ENCODE measurements at places on chromosomes 3 and 15.

DNA sequence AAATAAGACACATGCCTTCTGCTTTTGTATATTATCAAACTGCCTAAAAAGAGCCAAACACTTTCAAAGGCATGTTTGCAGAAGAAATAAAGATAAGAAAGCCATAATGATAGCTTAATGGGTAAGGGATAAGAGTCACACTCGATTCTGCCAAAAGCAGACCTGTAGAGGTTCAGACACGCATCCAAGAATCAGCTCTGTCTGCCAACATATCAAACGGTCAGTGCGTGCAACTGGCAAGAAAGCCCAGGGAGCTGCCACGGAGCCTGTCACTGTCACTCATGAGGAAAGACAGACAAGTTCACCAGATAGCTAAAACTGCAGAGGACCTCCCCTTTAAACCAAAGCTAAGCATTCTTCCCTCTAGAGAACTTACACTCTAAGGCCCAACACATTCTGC, 23.2 kb downstream of the DCP1A start:
- no peak for DNase-seq

DNA sequence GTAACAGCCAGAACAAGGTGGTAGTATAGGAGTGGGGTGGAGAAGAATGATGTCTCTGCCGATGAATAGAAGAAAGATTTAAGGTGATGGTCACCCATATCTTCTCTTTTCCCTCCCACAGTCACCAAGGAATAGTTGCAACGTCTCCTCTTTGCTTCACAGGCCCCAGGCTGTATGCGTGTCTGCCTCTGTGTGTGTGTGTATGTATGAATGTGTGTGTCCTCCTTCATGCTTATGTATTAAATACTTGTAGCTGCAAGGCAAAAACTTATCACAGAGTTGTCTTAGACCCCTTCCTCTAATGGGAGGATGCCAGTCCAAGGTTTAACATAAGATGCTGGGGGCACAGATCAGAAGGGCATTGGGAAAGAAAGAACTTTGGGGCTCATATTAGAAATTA, 19.1 kb upstream of the BNC1 start:
- DNase-seq, result no peak

GRCh38 chr15:39145854-39146625, 434.8 kb upstream of the THBS1 start:
- DNase-seq, result no peak

DNA sequence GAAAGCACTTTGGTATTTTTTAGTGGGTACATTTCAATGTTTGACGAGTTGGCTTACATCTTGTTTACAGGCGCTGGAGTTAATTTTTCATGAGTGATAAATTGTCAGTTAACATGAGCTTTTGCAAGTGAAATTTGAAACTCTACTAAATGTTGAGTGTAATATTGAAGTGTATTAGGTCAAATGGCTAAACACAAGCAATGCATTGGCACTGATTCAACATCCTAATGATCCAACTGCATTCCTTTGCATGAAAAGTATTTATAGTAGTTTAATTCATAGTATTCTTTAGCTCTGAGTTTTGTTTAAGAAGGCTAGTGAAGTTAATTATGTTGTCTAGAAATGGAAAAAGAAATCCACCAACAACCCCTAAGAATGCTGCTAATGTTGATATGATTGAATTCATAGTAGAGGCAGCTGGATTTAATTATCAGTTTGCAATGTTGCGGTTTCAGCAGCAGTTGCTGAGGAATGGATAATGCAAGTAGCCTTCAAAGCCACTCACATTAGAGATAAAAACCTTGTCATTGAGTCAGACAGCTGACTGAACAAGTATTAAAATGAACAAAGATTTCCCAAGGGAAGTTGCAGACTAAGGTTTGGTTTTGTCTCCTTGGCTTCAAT, 245.6 kb upstream of the GOLIM4 start:
- DNase-seq, result no peak

GRCh38 chr3:186514296-186515002, 29.7 kb downstream of the CRYGS start:
- no peak for DNase-seq

DNA sequence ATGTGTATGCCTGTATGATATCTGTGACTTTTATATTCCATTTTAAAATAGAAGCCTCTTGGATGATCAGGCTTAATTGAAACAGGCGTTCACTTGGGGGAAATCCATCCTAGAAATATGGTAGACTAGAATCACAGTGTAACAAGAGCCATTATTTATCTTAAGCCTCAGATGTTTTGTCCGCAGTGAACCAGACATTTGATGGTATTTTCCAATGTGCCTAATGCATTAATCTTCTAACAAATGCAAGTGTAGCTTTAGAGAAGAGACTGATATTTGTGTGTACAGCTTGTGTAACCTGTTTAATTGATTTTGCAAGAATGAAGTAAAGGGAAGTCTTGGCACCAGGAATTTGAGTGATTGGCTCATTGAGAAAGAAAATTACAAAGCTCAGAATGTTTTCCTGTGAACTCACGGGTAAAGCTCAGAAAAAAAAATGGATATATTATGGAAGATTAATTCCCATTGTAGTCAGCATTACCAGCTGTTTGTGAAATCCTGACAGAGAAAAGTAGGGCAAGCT, 155.7 kb downstream of the SV2B start:
- DNase-seq, result no peak

DNA sequence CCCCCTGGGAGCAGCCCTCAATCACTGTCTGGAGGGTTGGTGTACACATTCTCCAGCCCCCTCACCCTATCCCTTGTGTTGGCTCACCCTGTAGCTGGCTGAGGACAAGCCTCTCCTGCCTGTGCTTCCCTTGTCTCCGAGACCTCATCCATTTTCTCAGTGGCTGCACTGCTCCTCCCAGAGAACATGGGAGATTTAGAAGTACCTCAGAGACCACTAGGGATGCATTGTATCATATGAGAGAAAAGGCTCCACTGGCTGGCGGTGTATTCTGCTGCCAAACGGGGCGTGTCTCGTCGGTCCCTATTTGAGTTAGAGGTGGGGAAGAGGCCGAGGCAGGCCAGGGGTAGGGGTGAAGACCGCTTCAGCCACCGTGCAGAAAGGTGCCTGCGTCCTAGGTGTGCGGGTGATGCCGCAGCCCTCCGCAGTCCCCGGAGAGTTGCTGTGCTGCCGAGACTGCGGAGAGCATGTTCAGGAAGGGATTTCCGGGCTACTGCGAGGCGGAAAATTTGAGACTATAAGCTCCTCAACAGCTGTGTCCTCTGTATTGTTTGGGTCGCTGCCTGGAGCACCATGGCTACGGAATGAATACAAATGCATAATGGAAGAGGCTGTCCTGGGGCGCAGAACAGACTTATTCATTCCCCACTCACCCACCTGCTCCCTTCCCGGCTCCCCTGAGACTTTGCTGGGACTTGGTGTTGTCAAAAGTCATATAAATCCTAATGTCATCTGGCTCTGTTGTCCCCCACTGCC, 43.8 kb downstream of the SPSB4 start:
- DNase-seq, result no peak

GRCh38 chr3:189809583-189809982, 178.4 kb downstream of the TP63 start:
- no peak for DNase-seq

DNA sequence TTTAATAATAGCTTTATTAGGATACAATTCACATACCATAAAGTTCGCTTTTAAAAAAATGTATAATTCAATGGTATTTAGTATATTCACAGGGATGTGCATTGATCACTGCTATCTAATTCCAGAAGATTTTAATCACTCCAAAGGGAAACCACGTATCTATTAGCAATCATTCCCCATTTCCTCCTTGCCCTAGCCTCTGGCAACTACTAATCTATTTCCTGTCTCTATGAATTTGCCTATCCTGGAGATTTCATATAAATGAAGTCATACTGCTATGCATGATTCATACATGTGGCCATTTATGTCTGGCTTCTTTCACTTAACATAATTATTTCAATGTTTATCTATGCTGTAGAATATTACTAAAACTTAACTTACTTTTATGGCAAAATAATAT, 32.0 kb upstream of the CASR start:
- no peak for DNase-seq

DNA sequence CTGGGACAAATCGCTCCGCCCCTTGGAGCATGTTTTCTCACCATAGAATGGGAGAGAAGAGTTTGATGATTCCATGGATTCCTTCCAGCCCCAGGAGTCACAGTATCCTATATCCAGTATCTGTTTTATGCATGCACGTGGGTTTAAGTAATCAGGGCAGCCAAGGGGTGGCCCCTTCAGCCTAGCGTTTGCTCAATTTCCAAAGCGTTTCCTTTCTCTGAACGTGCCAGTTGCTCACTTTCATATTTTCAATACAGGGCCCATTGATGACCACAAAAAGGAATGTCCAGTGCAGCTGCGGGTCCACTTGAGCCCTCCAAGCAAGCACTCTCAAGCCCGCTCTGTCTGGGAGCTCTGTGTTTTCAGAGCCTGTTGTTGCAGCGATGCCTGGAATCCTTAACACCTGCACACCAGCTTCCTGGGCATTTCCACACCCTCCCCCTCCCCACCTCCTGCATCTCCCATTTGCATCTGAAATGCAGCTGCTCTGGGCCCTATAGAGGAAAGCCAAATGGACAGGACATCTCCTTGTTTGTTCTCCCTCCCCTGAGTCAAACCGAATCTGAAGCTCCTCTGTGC, 164.3 kb upstream of the LPP start:
- peak; percentile 82 for DNase-seq

DNA sequence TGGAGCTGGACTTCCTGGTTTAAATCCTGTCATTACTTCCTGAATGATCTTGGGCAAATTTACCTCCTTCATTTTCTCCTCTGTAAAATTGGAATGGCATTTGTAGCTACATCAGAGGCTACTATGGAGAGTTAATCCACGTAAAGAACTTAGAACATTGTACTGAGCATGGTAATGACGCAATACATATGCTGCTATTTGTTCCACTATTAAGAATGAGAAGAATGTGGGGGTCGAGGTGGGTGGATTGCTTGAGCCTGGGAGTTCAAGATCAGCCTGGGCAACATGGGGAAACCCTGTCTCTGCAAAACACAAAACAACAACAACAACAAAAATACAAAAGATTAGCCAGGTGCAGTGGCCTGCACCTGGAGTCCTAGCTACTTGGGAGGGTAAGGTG, 250.6 kb downstream of the RYR3 start:
- DNase-seq, result no peak

DNA sequence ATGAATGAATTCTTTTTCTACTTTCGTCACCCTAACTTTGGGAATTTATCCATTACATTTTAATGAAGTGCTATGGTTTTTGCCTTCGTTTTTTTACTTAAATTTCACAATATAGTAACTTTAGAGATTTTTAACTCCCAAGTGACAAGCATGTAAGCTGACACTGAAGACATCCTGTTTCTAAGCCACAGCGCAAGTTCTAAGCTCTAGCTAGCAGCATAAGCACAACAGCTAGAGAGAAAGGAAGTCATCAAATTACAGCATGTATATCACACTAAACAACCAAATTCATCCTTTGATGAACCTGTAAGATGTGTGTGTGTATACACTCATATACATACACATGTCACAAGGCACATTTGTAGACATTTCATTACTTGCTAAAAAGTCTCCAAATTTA, 119.3 kb downstream of the P3H2 start:
- DNase-seq, result no peak

DNA sequence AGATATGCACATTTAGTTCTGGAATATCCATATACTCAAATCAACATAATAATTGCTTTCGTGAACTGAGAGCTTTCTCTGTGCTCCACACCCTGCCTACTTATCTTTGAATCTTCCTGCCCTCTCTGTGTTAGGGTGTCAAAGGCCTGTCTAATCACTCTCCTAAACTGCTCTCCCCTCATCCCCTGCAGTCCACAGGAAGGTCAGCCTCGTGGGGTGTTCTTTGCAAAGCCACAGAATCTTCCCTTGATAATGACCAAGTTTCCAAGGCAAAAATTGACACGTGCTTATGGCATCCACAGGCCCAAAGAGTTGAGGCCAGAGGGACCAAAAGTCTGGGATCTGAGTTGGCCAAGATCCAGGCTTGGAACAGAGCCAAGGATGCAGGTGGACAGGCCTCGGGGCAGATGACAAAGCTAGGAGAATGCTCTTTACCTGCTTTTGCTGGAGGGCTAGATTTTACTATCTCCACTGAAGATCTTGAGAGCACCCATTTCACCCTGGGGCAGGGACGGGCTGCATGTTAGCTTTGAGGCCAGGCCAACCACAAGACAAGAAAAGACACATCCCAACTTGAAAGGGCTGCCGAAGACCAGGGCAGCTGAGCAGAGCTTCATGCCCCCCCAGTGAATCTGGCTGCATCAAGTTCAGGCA, 20.4 kb downstream of the BHLHE40 start:
- DNase-seq, result no peak

DNA sequence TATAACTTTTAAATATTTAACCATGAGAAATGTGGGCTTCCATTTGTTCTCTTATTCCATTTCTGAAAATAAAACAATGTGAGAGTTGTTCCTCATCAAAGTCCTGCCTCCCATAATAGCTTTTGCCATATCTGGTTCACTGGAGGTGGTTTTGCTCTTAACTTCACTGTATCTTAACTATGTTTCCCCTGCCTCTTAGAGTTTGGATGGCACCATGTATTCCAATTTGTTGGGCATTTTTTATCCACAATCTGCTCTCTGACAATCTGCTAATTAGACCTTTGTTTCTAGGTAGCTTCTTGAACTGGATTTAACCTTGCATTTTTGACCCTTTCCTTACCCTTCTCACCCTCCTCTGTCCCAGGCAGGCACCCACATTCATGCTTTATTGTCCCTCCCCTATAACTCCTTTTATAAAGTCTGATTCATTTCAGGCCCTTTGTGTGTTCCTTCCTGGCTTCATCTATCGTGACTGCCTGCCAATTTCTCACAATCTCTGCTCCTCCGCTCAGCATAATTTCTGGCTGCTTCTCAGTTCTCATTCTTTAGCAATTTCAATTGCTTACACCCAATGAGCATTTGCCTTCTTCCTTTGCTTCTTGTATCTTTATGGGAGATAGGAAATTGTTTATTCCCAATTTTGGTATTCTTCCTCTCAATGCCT, 144.2 kb upstream of the ARHGEF26 start:
- DNase-seq, result peak; percentile 76

DNA sequence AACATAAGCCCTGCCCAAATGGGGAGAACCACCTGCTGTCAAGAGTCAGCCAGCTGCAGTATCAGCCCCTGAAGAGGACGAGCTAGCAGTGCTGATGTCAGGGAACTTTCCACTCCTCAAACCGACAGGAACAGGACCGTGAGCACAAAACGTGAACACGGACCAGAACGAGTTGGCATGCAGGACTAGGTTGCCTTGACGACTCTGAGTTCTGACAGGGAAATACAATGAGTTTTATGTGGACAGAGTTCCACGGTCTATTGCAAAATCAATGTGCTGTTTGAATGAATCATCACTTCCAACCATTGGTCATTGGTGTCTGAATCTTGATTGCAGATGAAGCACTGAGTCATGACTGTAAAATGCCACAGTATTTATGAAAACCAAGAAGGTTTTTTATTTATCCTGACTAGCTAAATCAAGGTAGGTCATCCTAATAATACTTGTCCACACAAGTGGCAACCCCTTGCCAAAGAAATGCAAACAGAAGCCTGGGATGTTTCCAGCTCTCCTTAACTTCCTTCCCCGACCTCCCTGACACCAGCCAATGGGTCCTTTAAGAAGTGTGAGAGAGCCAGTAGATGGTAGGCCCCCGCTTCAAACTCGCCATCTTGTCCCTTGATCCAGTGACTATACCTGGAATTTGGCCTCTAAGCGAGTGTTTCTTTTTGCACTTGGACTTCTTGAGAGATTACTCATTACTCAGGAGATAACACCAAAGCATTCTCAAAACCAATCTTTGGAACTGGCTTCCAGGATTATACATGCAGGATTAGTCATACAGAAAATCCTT, 119.6 kb downstream of the ASB7 start:
- no peak for DNase-seq

All from NCI-H1930 (cell line).